ENCODE measurements at places on chromosomes 16 and 17. TPM values are rescaled to one million over a fixed set of nuclear protein-coding genes. Genes with fewer than 3 reads are reported as not detected.
A peak's percentile ranks its signal among the peaks of the same experiment; 100 is the strongest.

The RNFT1 gene
- 83.8 TPM for total RNA-seq

The PMFBP1 gene
- 14.4 TPM for total RNA-seq

The ABI3 gene
- 0.87 TPM for total RNA-seq

DNA sequence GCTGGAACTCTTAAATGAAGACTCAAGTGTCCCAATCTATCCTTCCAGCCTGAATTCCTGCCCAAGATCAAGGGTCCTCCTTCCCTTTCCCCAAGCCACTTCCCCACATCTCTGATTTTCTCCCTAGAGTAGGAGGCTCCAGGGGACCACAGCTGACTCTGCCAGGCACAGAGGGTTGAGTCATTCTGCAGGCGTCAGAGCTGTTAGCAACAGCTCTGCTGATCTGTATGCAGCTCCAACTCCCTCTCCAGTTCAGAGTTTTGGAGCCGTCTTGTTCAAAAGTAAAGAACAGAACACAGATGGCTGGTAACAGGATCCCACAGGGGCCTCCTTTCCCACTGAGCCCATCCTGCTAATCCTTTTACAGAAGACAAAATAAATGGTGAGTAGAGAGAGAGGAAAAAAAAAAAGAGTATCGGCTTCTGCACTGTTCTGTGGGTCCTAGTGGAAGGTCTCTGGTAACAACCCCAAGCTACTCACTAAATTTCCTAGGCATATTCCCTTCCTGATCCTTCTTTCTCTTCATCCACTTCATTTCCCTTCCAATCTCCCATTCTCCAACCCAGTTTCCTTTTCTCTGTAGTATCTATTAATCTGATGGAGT is 13.4 kb upstream of the TAOK1 start:
- peak; percentile 53 for DNase-seq

DNA sequence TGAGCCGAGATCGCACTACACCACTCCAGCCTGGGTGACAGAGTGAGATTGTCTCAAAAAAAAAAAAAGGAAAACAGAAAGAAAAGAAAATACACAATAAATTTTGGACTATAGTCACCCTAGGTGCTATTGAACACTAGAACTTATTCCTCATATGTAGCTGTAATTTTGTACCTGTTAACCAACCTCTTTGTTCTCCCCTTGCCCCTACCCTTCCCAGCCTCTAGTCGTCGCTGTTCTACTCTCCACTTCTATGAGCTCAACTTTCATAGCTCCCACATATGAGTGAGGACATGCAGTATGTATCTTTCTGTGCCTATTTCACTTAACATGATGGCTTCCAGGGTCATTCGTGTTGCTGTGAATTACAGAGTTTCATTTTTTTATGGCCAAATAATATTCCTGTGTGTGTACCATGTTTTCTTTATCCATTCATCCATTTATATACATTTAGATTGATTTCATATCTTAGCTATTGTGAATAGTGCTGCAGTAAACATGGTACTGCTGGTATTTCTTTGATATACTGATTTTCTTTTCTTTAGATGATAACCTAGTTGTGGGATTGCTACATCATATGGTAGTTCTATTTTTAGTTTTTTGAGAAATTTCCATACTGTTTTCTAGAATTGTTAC is 28.3 kb downstream of the VPS35L start:
- peak; percentile 48 for DNase-seq

DNA sequence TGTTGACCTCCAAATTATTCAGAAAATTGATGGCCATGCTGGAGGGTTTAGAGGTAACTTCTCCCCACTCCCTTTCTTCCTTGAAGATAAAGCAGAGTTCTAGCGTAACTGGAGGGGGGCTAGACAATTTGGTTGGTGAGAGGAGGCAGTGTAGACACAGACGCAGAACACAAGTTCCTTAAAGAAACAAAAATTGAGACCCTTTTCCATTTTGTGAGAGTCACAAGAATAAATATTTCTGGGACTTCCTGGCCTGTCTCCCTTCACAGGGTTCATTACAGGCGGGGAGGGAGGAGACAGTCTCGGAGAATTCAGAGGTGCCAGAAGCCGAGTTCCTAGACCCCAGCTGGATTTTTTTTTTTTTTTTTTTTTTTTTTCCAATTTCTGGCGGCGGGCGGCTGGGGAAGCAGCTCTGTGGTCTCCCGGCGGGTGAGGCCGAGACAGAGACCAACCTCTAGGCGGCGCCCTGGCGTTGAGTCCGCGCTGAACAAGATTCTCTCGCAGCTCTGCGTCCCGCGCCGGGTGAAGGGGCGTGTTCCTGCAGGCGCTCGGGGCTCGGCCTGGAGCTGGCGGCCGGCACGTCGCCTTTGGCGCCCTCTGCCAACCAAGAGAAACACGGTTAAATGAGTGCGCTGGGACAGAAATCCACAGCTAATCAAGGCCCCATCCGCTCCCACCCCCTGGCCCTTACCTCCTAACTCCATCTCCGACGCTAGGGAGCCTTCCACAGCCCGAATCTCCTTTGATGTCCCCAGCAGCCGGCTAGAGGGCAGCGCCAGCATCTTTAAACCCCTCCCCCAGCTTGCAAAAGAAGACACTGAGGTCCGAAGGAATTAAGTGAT is 10.2 kb upstream of the HOXB9 start:
- DNase-seq, result peak; percentile 91

DNA sequence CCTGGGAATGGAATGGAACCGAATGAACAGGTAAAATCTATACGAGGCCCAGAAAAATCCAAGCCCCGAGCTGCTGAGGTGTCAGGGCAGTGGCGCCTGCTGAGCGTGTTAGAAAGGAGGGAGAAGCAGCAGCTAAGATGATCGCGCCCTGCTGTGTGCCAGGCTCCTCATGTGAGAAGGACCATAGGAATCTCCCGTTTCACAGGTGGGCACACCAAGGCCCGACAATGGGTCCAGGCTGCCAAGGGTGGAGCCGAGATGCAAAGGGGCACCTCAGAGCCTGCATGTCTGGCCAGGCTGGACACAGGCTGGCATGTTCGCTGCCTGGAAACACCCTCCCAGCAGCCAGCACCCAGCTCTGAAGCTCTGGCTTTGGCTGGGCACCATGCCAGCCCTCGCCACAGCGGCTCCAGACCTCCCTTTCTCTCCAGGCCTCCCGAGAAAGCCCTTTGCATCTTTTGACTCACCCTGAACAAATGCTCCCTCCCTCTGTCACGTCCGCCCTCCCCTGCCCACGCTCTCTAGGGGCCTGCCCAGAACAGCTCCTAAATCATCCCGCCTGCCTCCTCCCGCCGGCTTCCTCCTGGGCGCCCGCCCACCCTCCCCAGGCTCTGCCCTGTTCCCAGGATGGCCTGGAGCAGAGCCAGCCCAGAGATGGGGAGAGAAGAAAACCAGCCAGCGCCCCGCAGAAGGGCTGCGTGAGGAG is 217.8 kb upstream of the GSE1 start:
- DNase-seq, result peak; percentile 86

DNA sequence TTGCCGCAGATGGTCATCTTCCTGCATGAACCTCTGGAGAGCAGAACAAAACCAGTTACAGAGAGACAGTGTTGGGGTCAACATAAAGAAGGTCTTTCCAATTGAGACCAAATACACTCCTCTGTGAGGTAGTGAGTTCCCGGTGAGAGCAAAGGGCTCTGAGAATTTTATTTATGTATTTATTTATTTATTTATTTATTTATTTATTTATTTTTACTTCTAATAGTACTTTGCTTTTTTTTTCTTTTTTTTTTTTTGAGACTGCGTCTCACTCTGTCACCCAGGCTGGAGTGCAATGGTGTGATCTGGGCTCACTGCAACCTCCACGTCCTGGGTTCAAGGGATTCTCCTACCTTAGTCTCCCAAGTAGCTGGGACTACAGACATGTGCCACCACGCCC is 12.1 kb upstream of the COTL1 start:
- no peak for DNase-seq

All from testis (tissue), 5 donors.